Globus pallidus (tissue), 1 donor: ENCODE measurements at places on chromosomes 11 and 22.

GRCh38 chr11:124211321-124211720 is 28.2 kb downstream of the OR10D3 start:
- no peak for DNase-seq

GRCh38 chr11:74002832-74003231 is 6.1 kb downstream of the UCP3 start:
- DNase-seq = no peak

GRCh38 chr11:63998558-63999348 is 12.5 kb downstream of the OTUB1 start:
- no peak for DNase-seq

DNA sequence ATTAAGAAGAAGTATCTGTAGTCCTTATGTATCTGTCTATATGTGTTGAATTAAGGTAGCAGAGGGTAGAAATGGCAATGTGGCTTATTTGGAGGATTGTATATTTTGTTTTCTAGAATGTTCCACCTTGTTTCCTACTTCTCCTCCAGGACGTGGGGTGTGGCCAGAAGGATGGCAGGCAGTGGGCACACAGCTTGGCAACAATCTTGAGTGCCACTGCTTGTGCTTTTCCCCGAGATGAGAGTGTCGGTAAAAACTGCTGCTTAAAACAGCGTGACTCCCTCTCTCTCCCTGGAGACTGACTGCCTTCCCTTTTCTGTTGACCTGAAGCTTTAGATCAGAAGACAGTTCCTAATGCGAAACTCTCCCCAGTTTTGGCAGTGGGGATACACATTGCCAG is 61.2 kb downstream of the FAT3 start:
- no peak for DNase-seq

DNA sequence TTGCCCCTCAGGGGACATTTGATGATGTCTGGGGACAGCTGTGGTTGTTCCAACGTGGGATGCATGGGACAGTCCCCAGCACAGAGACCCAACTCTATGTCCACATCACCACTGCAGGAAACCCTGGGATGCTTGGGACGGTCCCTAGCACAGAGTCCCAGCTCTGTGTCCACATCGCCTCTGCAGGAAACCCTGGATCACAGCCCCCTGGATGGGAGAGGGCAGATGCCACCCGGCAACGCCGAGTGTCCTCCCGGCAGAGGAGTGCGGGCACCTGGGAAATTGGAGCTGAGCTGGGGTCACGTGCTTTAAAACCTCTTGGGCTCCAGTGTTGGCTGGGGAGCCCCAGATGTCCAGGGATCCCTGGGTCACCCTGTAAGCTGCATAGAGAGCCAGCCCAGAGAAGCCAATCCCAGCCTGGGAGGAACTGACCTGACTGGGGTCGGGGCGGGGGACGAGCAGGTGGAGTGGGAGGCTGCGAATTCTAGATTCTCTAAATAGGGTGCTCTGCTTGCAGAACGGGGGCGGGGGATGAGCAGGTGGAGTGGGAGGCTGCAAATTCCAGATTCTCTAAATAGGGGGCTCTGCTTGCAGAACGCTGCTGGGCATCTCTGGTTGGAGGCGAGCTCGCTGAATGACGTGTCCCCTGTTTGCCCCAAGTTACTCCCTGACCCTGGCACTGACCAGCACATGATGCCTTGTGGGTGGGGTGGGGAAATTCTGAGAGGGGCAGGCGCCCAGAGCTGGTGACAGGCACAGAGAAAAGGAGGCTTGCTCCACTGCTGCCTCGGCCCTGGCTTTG is 1197.8 kb downstream of the BRD1 start:
- DNase-seq = peak; percentile 95

DNA sequence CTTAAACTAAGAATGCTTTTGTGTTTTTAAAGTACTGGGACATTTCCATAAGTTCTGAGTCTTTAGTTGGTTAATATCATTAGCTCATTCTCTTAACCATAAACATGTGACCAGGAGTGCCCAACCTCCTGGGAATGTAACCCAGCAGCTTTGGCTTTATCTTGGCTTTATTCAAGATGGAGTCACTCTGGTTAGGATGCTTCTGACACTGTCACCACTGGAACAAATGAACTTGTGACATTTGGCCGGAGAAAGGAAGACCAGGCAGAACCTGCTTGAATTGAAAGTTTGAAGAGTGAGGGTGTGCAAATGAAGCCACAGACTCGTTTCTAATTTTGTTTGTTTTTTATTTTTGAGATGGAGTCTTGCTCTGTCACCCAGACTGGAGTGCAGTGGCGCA is 54.6 kb downstream of the OSBP2 start:
- DNase-seq = no peak

GRCh38 chr11:120108154-120108784 is 29.6 kb downstream of the TRIM29 start:
- DNase-seq = peak; percentile 83

- DNase-seq = no peak
Observed at GRCh38 chr11:27420722-27421572, 51.6 kb downstream of the LGR4 start.

- no peak for DNase-seq
Observed at GRCh38 chr22:29092243-29092642, 19.4 kb downstream of the KREMEN1 start.

GRCh38 chr22:32717337-32718240 is 83.9 kb upstream of the TIMP3 start:
- DNase-seq = no peak

DNA sequence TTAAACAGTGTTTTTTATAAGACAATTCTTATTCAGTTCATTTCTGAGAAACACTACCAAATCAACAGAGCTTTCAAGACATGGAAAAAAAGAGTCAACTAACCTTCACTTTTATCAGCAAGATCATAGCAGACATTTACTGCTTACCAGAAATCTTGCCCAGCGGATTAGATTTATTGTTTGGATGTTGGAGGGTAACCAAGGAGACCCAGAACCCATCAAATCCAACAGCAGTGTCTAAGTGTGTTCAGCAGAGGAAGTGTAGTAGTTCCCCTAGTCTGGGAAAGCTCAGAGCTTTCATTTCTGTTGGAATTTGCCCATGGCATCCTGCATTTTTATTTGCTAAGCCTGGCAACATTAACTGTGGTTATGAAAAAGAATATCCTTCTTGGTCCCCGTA is 2.4 kb upstream of the PGM2L1 start:
- DNase-seq = no peak

DNA sequence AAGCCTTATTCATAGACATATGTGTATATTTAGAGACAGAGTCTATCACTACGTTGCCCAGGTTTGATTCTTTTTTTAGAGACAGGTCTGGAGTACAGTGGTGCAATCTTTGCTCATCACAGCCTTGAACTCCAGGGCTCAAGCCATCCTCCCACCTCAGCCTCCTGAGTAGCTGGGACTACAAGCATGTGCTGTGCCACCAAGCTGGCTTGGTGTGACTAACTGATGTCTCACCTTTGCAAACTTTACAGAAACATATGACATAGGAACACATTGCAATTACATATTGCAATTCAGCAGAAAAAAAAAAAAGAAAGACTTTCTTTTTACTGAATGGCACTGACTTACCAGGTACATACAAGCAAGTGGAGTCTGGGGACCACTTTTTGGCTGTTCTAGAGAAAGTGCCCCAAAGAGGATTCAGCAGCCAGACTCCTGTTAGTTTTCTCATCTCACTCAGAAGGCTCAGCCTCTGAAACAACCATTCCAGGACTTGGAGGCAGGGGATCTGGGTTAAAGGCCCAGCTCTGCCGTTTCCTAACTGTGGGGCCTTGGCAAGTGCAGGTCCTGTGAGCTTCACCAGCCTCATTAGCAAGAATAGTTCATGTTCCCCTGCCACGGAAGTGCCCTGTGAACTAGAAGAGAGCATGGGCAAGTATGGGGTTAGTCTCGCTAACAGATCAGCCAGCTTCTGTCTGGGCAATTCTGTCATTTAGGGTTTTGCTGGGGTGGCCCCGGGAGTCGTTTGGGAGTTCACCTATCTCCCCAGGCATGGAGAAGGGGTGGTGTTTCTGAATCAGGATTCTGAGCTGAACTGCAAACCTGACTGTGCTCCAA is 11.3 kb upstream of the NFAM1 start:
- peak; percentile 12 for DNase-seq

DNA sequence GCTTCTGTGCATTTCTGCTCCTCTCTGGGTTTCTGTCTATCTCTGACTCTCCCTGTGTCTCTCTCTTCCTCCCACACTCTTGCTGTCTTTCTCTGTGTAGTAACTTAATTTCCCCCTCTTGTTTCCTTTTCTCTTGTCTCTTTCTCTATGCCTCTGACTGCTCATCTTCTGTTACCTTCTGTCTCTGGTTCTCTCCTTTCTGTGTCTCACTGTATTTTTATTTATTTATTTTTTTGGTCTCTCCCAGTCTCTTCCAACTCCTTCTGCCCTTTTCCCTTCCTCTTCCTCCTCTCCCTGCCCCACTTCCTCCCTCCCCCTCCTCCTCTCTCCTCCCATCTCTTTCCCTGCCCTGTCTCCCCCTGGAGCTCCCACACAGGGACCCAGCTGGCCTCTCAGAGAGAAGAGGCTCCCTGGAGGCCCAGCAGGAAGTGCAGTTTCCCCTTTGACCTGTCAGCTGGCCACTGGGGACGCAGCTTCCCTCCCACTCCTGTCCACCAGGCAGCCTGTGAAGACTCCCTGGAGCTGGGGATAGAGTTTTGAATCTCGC is 38.3 kb upstream of the MYH9 start:
- no peak for DNase-seq

GRCh38 chr11:115251126-115251525 is 253.1 kb downstream of the CADM1 start:
- no peak for DNase-seq

DNA sequence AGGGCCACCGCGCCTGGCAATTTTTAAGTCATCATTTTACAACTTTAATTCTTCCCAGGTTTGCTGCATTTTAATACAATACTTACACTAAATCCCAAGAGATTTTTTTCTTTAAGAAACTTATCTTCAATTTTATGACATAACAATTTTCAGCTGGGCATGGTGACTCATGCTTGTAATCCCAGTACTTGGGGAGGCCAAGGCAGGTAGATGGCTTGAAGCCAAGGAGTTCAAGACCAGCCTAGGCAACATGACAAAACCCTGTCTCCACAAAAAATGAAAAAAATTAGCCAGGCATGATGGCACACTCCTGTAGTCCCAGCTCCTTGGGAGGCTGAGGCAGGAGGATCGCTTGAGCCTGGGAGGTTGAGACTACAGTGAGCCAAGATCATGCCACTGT is 38.8 kb downstream of the CLDN25 start:
- DNase-seq = no peak

DNA sequence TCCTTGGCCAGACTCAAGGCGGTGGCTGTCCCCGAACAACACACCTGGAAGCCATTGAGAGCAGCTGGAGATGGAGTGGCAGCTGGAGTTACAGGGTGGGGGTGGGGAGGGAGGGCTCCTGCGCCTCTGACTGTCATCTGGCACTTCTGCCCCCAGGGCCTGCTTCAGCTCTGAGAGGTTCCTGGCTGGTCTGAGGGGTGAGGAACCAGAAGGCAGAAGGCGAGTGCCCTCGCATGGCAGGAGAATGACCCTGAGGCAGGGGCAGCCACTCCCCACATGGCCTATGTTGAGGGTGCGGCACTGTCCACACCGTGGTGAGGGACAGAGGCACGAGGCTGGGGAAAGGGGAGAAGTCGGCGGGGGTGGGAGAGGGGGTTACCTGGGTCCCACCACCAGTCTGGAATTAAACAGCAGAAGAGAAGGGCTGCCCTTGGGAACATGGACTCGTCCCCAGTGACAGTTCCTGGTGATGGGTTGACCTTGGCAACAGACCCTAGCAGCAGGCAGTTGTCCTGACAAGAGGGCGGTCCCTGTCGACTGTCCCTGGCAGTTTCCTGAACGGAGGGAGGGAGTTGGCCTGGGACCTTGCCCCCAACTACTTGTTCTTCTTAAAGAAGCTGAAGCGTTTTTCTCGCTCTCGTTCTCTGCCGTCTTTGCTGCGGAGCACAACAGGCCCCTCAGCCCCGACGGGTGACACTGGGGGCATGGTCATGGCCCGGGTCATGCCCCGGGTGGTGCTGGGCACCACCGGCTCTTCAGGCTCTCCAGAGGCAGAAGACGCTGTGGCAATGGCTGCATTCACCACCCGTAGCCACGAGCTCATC is 7.8 kb upstream of the RBM4B start:
- no peak for DNase-seq

- peak; percentile 76 for DNase-seq
Observed at GRCh38 chr11:73404048-73404447, 27.8 kb downstream of the RELT start.

DNA sequence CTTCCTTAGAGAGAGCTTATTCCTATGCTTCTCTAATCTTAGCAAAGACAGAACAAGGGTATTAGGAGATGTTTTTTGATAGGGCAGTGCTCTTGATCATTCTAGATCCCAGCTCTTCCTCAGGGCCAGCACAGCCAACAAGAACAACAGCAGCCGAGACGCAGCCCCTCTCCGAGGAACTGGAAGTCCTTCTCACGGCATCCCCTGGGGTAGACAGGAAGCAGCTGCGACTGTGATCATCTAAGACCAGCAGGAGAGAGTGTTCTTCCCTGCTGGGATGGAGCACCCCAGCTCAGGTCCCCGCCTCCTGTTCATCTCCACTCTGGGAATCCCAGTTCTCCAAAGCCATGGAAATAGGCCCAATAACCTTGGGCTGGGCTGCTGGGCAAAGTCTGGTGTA is 29.6 kb downstream of the IRAG1 start:
- DNase-seq = no peak

GRCh38 chr11:27700351-27701301 is at the start of gene BDNF:
Gene BDNF, minus strand, starts transcription at chr11:27700455. Its CDS starts 41,891 bp downstream, at chr11:27658564.
- no peak for DNase-seq

DNA sequence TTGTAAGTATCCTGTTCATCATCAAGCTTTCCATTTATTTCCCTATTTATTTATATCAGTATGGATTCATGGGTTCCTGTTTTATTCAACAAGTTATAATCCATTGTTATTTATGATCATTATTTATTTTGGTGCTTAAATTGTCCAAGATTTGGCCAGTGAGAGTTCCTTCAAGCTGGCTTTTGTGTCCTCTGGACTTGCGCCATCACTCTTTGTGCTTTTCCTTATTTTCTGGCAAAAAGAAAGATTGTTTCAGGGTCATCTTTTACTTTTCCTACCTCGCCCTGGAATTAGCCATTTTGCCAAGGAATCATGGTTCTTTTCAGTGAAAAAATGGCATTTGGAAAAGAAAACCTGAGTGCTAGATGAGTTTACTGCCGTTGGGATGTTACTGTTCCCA is 193.4 kb downstream of the ADAMTS15 start:
- DNase-seq = no peak

- DNase-seq = no peak
Observed at GRCh38 chr11:61307354-61307753, 12.2 kb upstream of the VWCE start.

DNA sequence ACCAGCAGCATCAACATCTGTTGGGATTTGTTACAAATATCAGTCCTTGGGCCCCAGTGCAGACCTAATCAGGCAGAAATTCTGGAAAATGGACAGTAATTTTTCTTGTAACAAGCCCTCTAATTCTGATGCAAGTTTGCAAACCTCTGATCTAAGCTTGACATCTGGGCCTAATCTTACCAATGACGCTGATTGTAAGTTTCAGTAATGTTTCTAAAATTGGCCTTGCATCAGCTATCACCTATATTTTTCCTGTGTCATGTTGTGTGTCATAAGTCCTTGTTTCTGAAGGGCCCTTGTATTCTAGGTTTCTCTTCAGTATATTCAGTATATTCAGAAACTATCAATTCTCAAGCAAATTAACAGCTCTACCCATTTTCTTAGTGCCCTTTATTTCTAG is 36.4 kb downstream of the ZNF215 start:
- no peak for DNase-seq
